ENCODE measurements at places on chromosomes 12 and 14.

GRCh38 chr12:85462888-85463287 lies 182.9 kb downstream of the ALX1 start:
- H3K4me3 ChIP-seq, result no peak overlapping the region
- H3K27me3 ChIP-seq, result no peaks in the 10 kb centered on the region
- H3K27ac ChIP-seq, result no peak overlapping the region
- no peak for DNase-seq
- no peaks in the 10 kb centered on the region for H3K4me1 ChIP-seq

DNA sequence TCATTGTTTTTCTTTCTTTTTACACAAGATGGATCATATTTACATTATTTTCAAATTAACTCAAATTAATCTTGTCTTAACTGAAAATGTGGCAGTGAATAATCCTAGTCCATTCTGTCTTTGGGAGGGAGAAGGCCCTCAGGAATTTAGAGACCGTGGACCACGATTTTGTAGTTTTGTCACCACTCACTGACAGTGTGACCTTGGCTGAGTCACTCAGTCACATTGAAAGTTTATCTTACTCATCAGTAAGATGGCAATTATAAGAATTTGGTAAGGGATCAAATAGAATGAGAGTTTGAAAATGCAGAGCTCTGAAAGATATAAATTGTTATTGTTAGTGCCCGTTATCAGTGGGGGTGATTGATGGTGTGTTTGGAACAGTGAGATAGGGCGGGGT lies 16.4 kb downstream of the FOXJ2 start:
- H3K27ac ChIP-seq, result peak overlapping the region; percentile 28
- H3K4me3 ChIP-seq, result no peak overlapping the region
- peaks cover 23% of the 10 kb centered on the region for H3K4me1 ChIP-seq
- H3K36me3 ChIP-seq, result peaks cover 93% of the 10 kb centered on the region

GRCh38 chr12:45872446-45872845 lies 117.9 kb downstream of the SCAF11 start:
- H3K4me3 ChIP-seq, result no peak overlapping the region
- no peak for DNase-seq
- peaks cover 83% of the 10 kb centered on the region for H3K36me3 ChIP-seq
- H3K27me3 ChIP-seq, result no peaks in the 10 kb centered on the region
- no peak overlapping the region for H3K27ac ChIP-seq

DNA sequence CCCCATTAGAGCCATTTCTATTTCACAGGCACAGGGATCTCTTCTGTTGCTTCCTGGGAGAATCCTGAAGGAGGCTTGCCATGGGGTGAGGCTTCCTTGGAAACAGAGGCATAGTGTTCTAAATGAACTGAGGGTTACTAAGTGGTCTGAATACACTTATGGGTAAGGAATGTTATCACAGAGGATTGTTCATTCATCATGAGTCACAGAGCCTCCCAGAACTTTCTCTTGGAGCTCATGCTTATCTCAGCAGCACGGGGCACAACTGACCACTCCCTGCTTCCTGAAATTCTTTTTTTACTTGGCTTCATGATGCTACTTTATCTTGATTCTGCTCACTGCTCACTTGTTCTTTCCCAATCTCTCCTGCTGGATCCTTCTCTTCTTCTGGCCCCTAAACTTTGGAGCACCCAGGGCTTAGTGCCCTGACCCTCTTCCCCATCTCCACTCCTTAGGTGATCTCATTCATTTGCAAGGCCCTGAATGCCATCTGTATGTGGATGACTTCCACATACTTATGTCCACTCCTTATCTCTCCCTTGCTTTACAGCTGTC lies 57.9 kb downstream of the ANO6 start:
- H3K4me3 ChIP-seq, result no peak overlapping the region
- no peaks in the 10 kb centered on the region for H3K27me3 ChIP-seq
- peaks cover 10% of the 10 kb centered on the region for H3K36me3 ChIP-seq
- no peak for DNase-seq
- no peak overlapping the region for H3K27ac ChIP-seq

All from activated T-cell treated with anti-CD3 and anti-CD28 coated beads, Interleukin-2, amount 50 U/mL, for 24 hours (primary cell).